ENCODE measurements at places on chromosomes 2 and 18.
A peak's percentile ranks its signal among the peaks of the same experiment; 100 is the strongest.

DNA sequence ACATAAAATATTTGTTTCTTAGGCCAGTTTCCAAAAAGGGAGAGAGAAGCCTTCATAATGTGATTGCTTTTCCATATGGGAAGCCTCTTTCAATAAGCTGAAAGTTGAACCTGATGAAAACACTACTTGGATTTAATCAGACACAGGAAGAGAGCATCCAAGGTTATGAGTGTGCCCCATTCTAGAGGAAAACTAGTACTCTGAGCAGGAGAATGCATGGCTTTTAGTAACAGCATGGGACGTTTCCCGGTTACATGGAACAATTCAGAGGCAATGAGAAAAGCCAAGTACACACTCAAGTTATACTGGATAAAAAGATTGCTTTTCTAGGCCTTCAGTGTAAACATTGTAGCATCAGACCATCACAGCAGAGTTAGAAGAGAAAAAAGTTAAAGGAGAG is 315.8 kb downstream of the ZNF516 start:
- DNase-seq: no peak

DNA sequence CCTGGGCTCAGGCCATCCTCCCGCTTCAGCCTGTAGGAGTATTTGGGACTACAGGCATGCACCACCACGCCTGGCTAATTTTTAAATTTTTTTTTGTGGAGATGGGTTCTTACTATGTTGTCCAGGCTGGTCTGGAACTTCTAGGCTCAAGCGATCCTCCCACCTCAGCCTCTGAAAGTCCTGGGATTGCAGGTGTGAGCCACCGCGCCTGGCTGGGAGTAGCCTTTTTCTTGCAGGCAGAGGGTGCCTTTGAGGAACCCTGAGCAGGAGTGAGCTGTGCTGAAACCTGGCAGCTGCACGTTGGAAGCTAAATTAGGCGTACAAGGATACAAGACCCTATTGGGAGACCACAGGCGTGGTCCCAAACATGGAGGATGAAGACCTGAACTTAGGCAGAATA is 8.0 kb downstream of the CTDSP1 start:
- no peak for DNase-seq

- DNase-seq: no peak
Observed at GRCh38 chr18:63395503-63395902, 26.8 kb downstream of the VPS4B start.

- no peak for DNase-seq
Observed at GRCh38 chr18:35060122-35060815, 19.1 kb downstream of the MAPRE2 start.

DNA sequence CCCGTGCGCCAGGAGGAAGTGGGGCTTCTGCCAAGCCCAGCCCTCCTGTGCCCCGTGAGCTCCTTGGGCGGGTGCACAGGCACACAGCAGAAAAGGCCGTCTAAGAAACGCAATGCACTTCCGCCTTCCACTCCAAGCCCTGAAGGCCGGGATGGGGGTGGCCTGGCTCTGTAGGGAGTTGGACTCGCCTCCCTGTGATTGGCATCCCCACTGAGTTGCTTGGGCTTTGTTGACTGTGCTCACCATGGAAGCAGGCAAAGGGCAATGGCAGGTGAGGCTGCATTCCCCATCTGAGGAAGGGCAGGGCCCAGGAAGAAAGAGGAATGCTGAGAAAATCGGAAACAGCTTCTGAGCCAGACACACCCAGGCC is 66.8 kb downstream of the CRACDL start:
- peak; percentile 81 for DNase-seq

DNA sequence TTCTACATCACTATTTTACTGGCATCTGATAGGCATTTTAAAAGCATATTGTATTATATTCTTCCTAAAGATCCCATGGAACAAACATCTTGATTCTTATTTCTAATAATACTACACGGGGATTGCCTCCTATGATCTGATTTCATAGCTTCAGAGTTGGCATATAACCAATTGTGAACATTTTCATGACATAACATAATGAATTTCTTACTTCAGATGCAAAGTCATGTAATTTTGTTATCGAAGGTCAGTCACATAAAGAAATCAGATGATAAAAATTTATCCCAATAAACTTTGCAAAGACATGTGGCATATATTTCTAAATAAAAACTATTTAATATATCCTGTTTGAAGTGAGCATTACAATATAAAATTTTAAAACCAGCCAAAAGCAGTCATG is 93.3 kb downstream of the COL5A2 start:
- DNase-seq: no peak

DNA sequence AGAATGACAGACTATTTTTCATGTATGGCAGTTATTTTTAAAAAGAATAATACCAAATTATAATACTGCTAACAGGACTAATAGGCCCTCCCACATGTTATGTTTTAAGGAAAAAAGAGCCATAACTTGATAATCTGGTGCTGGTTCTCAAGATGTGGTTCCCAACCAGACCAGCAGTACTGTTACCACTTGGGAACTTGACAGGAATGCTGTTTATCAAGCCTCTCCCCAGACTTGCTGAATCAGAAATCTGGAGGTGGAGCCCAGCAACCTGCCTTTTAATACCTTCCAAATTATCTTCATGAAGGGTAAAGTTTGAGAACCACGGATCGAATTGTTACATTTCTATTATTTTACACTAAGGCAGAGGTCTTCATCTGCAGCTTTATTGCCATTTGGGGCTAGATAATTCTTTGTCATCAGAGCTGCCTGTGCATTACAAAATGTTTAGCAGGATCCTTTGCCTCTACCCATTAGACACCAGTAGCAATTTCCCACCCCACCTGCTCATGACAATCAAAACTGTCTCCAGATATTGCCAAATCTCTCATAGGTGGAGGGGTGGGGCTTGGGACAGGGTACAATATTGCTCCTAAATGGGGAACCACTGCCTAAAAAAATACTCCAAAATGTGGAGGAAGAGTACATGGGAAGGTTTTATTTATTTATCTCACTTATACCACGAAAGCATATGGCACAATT is 629.6 kb downstream of the ARHGAP15 start:
- no peak for DNase-seq

DNA sequence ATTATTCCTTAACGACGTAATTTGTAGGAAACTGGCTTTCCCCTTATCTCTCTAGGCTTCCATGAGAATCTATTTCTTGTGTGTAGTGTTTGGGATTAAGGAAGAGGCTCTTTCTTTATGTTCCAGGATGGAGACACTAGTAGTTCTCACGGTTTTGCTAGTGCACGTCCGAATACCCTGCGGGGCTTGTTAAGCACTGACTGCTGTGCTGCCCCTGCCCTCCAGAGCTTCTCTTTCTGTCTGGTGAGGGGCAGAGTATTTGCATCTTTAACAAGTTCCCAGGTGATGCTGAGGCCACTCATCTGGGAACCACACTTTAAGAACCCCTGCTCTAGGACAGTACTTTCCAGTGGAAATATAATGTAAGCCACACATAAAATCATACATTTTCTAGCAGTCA is 76.4 kb downstream of the SPATS2L start:
- DNase-seq: no peak

DNA sequence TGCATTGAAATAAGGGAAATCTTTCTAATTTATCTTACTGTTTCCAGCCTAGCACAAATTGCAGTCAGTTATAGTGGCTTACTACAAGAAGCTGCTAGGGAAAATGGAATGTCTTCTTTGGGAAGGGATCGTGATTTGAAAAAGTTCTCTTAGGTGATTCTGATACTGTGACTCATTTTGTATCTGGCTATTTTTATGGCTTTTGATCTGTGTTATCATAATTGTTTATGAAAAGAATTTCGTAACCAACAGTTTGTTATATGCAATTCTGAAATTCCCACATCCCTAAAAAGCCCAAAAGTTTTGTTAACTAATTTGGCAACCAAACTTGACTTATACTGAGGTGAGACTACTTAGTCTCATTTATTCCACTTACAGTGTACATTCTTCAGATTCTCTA is 12.4 kb downstream of the PTPN4 start:
- no peak for DNase-seq

DNA sequence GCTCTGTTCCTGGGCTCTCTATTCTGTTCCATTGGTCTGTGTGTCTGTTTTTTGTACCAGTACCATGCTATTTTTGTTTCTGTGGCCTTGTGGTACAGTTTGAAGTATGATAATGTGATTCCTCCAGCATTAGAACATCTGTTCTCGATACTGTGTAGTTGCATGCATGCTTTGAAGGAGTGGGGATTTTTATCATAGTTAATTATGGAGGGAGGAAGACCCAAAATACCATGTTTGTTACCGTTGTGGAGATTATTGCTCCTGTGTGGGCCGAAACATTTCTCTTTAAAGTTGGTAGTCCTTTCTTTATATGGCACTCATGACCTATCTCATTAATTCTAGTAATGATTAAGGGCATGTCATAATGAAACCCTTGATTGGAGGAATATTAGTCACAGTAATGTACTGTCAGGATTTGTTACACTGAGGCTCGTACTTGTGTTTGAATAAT is 87.6 kb downstream of the TTC27 start:
- no peak for DNase-seq

DNA sequence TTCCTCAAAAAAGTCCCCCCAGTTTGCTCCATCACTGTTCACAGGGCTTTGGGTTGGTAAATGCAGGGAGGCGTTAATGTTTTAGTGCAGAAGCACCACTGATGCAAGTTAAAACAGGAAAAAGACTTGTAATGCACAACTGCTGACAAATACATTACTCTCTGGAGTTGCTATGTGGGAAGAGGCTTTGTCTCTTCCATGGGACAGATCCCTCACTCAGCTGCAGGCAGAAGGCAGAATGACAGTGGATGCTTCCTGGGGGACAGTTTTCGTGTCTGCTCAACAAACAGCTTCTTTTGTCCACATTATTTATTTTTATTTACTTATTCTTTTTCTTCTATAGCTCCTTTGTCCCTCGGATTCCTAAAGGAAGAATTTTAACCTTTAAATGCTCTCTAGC is 22.7 kb upstream of the KCNE4 start:
- no peak for DNase-seq

GRCh38 chr2:16154501-16155280 is 214.3 kb downstream of the MYCN start:
- DNase-seq: no peak

DNA sequence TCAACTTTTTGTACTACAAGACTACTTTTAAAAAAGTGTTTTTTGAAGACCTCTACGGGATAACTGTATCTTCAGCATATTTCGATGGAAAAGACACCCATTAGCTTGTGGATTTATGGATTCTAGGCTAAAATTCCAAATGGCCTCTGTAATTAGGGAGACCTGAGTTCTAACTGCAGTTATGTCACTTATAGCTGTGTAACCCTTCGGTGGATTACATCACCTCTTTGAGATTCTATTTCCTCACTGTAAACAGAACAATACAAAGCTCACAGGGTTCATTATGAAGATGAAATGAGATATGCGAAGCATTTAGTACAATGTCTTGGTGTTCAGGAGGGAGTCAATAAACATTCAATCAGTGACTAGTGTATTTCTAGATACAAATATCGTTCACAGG is 24.2 kb downstream of the LMAN2L start:
- DNase-seq: no peak

GRCh38 chr2:220078439-220078838 is 451.0 kb downstream of the SLC4A3 start:
- DNase-seq: no peak

- peak; percentile 16 for DNase-seq
Observed at GRCh38 chr2:179595284-179595683, 266.1 kb downstream of the ZNF385B start.

- peak; percentile 42 for DNase-seq
Observed at GRCh38 chr2:73985308-73986084, 786 bp downstream of the TET3 start.

- no peak for DNase-seq
Observed at GRCh38 chr2:238106698-238107524, 6.8 kb downstream of the ESPNL start.

GRCh38 chr2:225164401-225165050 is 122.3 kb upstream of the DOCK10 start:
- no peak for DNase-seq

GRCh38 chr2:118609138-118609537 is 238.3 kb downstream of the EN1 start:
- peak; percentile 58 for DNase-seq

DNA sequence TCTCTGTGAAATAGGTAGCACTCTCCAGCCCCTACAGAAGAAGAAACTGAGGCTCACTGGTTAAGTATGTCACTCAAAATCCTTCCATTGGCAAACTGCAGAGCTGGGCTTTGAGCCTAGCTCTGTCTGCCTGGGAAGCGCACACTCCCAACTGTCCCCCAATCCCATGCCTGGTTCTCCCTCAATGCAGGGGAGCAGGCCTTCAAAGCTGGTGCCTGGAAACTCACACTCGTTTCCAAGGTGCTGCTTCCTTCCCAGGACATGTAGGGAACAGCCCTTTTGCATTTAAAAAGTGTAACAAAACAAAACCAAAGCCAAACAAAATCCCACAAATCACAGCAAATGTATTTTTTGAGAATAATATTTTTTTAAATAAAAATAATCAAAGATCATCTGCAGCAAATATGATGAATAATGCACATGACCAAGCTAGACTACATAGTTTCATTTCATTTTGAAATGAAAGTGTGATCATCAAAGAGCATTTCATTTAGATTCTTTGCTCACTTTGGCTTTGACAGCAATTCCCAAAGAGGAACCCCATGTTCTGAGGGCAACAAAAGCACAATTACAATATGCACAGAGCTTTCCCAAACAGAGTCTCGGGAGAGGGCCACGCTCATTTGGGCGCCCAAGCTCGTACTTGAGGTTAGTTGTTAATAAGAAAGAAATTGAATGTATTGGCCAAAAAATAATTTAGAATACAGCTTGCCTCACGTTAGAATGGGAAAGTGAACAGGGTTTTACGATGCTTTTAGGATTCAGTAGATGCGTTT is 96.7 kb upstream of the ACKR3 start:
- no peak for DNase-seq

GRCh38 chr2:23603581-23603980 is 218.6 kb downstream of the KLHL29 start:
- no peak for DNase-seq

DNA sequence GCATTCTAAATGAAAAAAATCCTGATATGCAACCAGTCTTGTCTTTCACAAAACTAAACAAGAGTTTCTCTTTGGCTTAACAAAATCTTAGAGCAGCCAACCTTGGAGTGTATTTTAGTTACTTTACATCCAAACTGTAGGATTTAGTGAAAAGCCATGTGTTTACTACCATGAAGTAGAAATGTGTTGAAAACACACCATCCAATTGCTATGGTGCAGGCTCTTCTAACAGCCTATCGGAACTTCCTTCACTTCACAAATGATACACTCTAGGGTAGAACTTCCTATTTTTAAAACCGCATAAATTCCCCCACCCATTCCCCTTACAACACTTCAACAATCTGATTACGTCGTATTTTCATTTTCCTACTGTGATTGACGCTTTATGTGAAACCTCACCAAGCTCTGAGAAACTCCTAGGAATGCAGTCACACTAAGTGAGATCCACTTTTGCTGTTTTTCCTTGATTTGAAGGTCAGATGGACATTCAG is 74.4 kb upstream of the MAP4K4 start:
- DNase-seq: no peak
